ENCODE measurements at places on chromosomes 7 and 10. TPM values are rescaled to one million over a fixed set of nuclear protein-coding genes. Genes with fewer than 3 reads are reported as not detected.

GRCh38 chr7:39069896-39070881 lies 92.5 kb downstream of the POU6F2 start:
- DNase-seq: no peak

- no peak for DNase-seq
Measured at GRCh38 chr7:4067476-4067760, 614.7 kb upstream of the FOXK1 start.

GRCh38 chr10:3150961-3151360 lies 21.6 kb downstream of the PITRM1 start:
- DNase-seq: no peak

DNA sequence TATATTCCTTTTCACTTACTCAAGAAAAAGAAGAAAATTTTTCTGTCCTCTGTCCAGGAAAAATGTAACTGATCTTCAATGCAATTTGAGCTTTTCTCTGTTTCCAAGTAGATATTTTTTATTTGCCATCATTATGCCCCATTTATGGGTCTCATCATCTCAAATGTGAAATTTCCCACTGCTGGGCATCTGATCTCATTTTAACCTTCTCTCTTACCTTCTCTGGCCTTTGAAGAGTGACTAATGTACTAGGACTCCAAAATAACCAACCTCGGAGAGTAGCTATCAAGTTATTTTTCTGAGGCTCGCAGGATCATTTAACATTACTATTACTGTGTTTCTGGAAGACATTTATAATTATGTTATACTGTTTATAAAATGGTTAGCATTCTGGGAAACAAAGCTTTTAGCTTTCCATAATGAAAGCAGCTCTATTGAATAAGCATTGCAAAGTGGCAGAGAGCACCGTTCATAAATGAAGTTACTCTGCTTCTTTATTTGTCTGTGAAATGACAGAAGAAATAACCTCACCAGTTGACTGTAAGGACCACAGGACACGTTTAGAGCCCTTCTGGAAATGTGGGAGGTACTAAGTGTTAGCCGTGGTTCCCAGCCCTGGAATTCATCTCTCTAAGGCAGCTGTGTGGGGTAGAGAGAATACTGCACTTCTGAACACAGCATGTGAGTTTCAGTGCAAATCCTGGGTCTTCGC lies 33.3 kb upstream of the NMT2 start:
- no peak for DNase-seq

The GIMAP7 gene
- total RNA-seq: 13.7 TPM

GRCh38 chr7:78673272-78673671 lies 780.2 kb downstream of the MAGI2 start:
- DNase-seq: no peak

DNA sequence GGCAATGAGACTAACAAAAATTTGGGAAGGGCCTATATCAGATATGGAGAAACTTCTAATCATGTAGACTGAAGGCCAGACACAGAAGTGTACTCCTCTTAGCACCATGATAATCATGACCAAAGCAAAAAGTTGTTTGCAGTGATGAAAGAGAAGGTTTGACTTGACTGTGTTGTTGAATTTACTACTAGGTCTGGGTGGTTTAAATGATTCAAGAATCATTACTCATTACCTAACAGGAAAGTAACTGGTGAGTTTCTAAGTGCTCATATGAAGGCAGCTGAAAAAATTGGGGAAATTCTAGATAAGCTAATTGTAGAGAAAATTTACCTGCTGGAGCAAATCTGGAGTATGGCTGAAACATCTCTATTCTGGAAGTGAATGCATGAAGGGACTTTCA lies 451.5 kb upstream of the SORCS1 start:
- DNase-seq: no peak

The RARRES2 gene
- 195 TPM for total RNA-seq

The SPAM1 gene
- not detected for total RNA-seq

The FAM13C gene
- 5.3 TPM for total RNA-seq

DNA sequence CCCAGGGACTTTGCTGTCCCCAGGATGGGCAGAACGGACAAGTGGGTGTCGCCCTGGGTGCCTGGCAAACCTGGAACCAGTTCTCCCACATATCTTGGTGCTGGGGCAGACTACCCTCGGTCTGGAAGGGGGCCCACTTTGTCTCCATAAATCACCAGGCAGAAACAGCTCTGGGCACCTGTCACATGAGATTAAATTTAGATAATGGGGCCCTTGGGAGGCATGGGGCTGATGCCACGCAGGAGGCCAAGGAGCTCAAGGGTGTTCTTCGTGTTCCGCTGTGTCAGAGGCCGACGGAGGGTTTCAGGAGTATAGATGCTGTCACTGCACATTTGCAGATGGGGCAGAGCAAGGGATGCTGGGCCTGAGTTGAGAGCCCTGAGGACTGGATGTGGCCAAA lies 72.7 kb downstream of the TMEM130 start:
- no peak for DNase-seq

The TSPAN33 gene
- total RNA-seq: 12.8 TPM

DNA sequence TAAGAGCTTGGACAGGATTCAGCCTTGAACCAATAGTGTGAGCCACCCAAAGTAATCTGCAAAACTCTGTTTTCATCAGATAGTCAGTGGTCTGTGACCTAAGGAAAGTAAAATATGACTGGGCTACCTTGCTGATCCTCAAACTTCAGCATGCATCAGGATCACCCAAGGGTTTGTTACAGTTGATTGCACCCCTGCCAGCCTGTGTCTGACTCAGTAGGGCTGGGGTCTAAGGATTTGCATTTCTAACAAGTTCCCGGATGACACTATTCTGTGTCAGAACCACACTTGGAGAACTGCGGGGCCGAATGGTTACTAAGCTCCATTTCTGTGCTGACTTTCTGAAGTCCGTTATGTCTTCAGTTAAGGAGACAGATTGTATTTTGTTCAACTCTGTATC lies 40.6 kb upstream of the TSPAN13 start:
- no peak for DNase-seq

The LRRD1 gene
- 0.57 TPM for total RNA-seq

- DNase-seq: no peak
Measured at GRCh38 chr10:7559386-7559785, 107.4 kb downstream of the ITIH5 start.

The PNLIPRP1 gene
- total RNA-seq: not detected

DNA sequence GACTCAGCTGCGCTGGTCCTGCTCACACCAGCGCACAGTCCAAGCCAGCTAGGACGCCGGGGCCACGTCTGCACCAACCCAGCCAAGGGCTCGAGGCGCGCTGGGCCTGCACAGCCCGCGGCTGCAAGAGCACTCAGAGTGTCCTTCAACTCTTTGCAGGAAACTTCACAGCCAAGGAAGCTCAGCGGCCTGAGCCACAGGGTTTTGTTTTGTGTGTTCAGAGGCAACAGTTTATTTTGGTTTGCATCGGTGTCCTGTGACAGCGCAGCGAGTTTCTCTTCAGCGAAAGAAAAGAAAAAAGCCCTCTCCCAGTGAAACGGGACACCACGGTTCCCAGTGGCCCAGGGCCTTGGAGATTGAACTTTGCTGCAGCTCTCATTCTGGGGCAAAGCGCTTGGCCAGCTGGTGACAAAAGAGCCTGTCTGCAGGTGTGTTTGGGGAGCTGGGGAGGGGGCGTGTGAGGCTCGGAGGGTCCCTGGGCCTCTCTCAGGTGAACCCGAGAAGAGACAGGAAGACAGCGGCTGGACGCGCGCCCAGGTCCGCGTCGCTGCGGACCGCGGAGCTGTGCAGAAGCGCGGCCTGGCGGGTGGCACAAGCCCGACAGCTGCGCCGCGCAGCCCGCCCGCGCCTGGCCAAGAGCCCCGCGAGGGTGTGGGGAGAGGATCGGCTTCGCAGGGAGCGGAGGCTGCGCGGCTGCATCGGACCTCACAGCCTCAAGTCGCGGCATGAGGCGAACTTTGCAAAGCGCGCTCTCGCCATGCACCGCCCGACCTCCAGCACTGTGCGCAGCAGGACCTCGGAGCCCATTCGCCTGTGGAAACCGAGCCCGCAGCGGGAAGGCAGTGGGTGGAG lies 922 bp downstream of the CXCL12 start:
- peak; percentile 83 for DNase-seq

DNA sequence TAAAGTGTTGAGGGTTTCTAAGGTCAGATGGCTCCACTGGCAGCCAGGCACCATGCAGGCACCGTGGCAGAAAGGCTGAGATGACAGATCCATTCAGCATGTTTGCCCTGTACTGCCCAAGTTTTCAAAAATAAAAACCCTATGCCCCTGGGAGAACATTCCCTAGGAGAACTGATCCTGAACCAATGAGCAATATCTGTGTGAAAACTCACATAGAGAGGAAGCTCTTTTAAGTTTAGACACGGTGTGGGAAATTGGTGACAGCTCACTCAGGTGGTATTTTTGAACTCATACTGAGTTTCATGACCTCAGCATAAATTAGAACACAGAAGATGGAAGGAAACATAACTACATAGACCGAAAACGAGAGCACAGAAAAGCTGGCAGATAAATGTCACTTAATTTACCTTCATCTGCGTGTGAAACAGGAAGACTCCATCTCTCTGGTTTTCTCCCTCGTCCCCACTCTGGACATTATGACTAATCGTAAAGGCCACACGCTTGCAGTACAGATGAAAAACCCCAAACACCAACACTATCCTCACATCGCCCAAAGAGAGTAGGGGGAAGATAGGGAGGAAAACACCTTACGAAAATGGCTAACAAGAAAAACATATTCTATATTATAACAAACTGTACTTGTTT lies 127.8 kb downstream of the ICA1 start:
- no peak for DNase-seq

GRCh38 chr10:124888262-124888661 lies 53.7 kb upstream of the ZRANB1 start:
- no peak for DNase-seq

- DNase-seq: no peak
Measured at GRCh38 chr10:35554461-35555056, 50.6 kb upstream of the GJD4 start.

DNA sequence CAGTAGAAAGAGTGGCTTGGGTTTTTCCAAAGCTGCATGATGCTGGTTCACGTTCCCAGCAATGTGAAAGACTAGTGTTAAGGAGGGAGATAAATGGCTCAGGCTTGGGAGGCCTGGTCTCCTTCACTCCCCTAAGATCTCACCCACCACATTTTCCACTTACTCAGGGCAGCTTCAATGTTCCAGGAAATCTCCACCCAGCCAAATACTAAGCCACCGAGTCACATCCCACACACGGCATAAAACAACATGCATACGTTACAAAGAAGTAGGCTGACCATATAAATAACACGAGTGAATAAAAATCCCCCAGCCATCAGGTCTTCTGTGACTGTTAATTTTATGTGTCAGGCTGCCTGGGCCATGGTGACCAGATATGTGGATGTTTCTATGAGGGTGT lies 303.5 kb downstream of the SFMBT2 start:
- no peak for DNase-seq

The IMMP2L gene
- 16.2 TPM for total RNA-seq

GRCh38 chr7:77253151-77253550 lies 53.5 kb upstream of the FGL2 start:
- DNase-seq: no peak

The PTPRE gene
- 14.7 TPM for total RNA-seq

- no peak for DNase-seq
Measured at GRCh38 chr10:125953778-125954385, 57.5 kb downstream of the FANK1 start.

DNA sequence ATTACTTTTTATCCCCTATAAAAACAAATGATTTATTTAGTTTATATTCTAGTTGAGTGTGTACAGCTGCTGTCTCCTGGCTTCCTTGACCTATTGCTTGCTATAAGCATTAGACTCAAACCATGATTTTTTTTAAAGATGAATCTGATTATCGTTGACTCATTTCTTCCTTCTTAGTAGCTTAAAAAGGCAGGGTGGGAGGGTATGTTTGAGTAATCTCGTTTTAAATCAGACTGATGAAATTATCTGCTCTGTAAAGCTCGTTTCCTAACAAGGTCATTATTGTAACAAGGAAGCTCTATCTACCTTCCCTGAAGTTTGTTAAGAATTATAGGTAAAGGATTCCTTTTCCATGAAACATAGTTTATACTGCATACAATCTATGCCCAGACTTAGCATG lies 276.3 kb upstream of the KCND2 start:
- DNase-seq: no peak

The ANKRD22 gene
- not detected for total RNA-seq

- no peak for DNase-seq
Measured at GRCh38 chr7:25665374-25665773, 437.1 kb upstream of the NPVF start.

The AGMO gene
- total RNA-seq: 0.15 TPM

The CAV2 gene
- total RNA-seq: 179 TPM

The INMT gene
- 148 TPM for total RNA-seq

DNA sequence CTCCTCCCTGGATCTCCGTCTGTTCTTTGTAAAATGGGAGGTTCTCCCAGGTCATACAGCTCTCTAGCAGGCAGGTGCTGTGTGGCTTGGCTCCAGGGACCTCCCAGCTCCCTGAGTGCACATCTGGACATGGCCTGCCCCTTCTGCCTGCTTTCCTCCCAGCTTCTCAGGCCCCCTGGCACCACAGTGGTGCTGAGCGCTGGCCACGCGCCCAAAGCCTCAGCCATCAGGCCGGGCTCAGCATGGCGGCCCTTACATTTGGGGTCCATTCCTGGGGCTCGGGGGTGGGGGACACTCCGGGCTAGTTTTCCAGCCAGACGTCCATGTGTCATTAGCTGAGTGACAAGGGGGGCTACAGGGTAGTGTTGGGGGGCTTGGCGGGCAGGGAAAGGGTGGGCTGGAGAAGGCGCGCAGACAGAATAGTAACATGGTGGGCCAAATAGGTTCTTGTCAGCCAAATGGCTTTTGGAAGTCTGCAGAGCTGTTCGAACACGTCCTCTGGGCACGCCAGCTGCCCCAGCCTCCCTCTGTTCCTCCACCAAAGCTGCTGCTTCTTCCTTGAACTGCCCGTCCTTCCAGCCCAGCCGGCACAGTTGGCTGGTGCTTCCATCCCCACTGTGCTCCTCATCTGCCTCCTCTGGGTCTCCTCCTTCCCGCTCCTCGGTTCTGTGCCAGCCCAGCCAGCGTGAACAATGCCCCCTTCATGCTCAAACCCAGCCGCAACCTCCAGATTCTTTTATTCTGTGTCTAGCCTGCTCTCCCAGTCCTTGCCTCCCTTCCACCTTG lies 65.9 kb downstream of the GOLGA7B start:
- DNase-seq: no peak

DNA sequence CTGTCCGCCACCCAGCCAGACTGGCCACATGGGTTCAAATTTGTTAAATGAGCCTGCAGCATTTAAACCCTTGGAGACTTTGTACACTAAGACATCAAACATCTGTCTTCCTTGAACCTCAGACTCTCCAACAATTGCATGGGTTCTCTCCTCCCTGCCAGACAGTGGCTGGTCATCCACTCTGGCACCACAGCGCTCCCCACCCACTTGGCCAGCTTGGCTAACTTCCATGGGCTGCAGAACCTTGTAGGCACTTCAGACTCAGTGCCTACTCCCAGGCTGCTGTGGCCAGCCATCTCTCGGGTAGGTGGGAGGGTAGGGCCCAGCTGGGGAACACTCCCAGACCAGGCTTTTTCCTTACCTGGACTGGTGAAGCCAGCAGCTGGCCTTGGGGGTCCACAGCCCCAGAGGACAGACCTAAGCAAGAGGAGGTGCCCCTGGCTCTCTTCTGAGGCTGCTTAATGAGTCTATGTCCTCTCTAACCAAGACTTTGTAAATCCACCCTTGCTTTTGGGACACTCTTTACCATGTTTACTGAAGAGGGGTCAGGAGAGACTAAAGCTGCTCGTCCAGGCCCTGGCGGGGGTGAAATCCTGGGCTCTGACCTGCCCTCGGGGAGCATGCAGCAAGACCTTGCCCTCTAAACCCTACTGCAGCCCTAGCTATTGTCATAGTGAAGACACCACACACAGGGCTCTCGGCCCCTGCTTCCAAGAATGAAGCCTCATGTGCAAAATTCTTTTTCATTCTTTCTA lies 82.7 kb downstream of the ARHGAP22 start:
- no peak for DNase-seq

The MYO1G gene
- 0.91 TPM for total RNA-seq

All from right cardiac atrium (tissue), 5 donors.